ENCODE measurements at places on chromosomes 5 and 9.

GRCh38 chr5:139062910-139063663 is 135.1 kb downstream of the SIL1 start:
- DNase-seq: no peak

GRCh38 chr9:90001747-90002146 is 396.9 kb downstream of the GADD45G start:
- no peak for DNase-seq

DNA sequence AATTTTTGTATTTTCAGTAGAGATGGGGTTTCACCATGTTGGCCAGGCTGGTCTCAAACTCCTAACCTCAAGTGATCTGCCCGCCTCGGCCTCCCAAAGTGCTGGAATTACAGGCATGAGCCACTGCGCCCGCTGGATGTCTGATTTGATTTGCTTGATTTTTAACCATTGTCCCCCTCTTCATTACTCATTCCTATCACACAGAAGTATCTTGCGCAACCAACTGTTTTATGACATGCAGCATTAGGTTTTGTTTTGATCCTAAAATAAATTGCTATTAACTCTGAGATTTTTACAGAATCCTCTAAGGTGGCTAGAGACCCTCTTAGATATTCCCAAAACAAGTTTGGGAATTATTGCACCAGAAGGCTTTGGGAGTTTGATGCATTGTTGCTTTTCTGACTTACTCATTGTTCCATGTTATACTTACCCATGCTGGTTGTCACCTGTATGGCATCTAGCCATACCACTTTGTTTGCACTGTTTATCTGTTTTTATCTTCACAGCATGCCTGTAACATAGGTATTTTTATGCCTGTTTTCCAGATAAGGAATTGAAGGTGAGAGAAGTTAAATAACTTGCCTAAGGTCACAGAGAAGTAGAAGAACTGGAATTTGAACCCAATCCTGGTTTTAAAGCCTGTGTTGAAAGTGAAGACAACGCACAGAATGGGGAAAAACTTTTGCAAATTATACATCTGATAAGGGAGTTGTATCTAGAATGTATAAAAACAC is 35.9 kb upstream of the PWWP2A start:
- DNase-seq: no peak

DNA sequence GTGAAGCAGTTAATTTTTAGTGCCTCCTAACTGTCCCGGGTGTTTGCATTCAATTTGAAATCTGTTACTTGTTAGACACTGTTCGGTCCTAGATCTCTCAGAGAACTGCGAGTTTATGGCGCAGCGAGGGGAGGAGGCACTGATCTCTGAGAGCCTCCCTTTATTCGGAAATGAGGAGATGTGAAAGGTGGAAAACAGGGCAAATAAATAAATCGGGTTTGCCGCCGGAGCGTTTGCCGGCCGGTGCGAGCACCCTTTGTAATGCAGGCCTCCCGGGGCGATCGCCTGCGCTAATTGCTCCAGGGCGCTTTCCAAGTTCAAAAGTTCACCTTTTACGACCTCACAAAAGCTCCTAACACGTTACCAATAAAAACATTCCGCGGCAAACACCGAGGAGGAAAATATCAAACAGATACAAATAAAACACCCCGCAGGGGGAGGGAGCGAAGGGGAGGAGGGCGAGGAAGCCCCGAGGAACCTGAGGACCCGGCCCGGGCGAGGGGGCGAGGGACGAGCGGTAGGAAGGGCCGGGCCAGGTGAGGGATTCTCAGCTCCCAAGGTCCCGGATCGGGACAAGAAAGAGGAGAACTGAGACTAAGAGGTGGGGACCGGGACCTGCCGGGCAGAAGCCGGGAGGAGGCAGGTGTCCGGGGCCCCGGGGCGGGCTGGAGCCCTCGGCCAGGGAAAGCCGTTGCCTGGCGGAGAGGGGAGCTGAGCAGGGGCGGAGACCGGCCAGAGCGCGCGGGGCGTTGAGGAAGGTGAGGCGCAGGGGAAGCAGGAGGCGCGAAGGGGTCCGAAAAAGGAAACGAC is 1.4 kb downstream of the NR6A1 start:
- no peak for DNase-seq

DNA sequence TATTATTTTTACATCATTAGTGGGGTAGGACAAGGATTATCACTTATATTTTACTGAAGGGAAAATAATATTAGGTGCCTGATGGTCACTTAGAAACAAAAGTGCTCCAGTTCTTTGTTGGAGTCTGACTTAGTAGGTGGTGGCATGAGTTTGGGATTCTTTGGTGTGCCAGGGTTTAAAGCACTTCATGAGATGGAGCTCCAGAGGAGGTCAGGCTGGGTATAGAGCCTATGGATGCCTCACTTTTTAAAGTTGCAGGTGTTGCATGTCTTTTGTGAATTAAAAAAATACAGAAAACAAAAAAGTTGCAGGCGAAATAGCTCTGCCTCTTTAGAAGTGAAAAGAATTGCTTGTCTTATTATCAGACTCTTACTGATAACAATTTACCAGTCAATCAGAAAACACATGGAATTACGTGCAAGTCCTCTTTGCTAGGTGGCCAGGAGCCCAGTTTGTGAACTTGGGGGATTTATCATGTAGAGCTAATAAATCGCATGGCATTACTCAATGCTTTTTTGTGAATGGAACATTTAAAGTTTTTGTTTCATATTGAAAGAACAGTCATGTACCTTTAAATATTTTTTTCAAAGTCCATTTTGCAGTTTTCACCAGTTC is 1.6 kb downstream of the ITK start:
- DNase-seq: no peak

- no peak for DNase-seq
These were observed 189.4 kb downstream of the CCDC192 start for GRCh38 chr5:127892467-127893207.

DNA sequence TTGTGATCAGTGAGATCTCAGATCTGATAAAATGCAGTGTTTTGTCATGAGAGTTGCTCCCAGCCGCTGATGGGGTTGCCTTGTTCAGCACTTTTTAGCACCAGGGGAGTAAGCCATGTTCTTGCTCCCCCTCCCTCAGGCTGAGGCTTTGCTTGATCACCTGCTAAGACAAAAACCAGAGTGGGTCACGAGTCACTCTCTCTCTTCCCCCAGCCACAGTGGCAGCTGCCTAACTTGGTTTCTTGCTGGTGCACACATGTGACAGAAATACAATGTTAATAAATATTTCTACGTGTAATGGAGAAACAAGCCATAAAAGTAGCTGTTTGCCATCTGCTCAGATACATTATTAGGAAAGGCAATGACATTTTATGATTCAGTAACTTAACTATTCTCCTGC is 212.4 kb upstream of the DMRT1 start:
- no peak for DNase-seq

DNA sequence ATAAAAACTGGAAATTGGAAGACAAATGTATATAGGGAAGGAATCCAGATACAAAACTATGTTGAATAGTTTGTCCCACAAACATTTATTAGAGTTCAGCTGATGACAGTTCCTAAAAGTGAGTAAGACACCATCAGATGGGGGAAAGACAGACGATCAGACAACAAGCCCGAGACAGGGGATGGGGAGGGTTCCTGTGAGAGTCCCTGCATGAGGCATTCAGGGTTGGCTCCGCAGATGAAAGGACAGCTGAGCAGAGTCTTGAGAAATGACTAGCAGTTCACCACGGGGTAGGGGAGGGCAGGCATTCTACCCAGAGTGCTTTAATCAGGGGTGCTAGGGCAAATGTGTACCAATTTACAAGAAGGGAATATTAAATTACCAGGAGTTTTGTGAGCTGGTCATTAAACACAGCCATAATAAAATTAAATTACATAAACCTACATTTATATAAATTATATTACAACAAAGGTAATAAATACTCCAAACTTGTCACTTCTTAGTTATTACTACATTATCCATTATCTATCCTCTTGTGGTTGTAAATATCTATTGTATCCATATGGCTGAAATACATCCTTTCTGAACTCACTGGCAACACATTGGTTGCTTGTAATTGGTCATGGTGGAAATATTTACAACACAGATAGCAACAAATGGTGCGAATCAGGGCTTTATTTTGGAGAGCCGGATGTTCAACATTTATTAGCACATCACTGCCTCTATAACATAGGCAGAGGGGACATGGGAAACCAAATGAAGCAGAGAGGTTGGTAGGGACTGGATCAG is 27.8 kb downstream of the TNFSF15 start:
- DNase-seq: no peak

DNA sequence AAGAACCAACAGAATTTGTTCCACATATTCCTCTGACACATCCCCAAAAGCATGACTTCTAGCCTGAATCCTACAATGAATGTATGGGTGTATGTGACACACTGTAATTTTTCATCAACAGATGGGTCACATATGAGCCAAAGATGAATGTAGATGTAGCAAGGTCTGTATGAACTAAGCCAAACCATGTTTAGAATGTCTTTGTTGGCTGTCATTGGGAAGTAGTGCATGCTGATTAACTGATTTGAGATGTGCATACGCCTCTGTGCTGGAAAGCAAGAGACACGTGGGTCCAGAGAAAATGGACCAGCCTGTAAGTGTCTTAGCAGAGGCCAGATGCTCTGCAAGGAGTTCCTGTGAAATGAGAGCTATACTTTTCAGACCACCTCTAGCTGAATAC is 222.0 kb downstream of the COMMD10 start:
- DNase-seq: no peak

DNA sequence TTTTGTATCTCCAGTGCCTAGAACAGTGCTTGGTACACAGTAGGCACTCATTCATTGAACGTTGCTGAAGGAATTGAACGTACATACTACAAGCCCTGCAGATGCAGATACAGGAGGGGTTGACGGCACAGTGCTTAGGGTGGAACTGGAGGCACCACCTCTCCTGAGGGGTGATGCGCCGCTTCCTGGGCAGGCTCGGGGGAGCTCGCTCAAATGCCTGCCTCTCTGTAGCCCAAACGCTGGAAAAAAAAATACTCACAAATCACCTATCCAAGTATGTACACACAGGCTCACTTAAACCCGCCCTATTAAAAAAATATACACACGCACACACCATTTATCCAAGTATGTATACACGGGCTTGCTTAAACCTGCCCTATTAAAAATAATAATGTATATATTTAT is 536 bp upstream of the COMMD10 start:
- no peak for DNase-seq

DNA sequence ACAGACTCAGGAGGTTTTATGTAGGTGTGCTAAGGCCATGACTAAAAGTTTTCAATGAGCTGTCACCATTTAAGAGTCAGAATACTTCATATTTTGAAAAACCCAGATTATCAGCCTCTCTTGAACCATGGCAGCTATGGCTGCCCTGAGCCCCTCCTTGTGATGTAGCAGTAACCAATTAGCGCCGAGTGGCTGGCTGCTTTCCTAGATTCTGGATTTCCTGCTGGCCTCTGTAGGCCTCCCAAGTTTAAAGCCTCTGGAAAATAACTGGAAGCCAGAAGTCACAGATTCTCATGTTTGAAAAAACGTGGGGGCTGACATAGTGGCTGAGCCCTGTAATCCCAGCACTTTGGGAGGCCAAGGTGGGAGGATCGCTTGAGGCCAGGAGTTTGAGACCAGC is 25.5 kb downstream of the DAB2IP start:
- DNase-seq: no peak

DNA sequence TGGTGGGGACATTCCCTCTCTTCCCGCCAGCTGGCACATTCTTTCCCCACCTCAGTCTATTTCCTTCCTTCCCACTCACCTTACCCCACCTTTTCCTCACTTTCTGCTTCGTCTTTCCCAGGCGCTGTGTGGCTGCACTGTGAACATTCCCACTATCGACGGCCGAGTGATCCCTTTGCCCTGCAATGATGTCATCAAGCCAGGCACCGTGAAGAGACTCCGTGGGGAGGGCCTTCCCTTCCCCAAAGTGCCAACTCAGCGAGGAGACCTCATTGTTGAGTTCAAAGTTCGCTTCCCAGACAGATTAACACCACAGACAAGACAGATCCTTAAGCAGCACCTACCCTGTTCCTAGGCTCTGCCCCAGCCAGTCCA is 7.3 kb downstream of the DNAJB5 start:
- DNase-seq: no peak

Data from NCI-H187 treated with DMSO at 0.1 percent for 48 hours (cell line).